ENCODE measurements at places on chromosomes 7 and 10.

DNA sequence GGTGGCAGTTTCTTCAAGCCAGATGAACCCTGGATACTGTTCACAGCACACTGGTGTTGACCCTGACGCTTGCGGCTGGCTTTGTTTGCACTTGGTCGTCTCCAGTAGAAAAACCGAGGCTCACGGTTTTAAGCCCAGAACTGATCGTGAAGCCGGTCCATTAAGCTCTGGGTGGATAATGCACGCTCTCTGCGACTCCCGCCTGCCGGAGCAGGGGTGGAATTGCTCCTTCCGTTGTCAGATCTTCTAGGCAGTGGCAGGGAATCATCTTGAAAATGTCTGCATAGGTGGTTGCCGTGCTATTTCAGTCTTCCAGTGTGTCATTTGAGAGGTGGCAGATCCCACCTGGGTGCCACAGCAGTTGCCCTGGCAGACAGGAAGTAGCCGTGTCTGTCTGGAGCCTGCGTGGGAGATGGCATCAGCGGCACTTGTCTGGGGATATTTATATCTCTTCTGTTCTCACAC is 35.9 kb upstream of the AP5Z1 start:
- no peak for DNase-seq

DNA sequence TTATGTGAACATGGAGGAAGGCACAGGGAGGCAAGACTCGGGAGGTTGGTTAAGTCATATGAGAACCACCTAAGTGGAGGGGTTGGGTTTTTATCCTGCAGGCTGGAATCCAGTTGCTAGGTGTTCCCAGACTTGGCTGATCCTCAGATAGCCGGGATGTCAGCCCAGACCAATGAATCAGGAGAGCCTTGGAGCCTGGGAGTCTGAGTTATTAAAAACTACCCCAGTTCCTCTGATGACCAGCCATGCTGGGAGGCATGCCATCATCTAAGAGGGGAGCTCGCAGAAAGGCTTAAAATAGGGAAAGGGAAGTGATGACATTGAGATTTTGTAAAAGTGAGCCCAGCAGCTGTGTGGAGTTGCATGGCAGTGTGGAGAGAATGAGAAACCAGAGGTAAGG is 238.1 kb downstream of the ZNF248 start:
- no peak for DNase-seq

DNA sequence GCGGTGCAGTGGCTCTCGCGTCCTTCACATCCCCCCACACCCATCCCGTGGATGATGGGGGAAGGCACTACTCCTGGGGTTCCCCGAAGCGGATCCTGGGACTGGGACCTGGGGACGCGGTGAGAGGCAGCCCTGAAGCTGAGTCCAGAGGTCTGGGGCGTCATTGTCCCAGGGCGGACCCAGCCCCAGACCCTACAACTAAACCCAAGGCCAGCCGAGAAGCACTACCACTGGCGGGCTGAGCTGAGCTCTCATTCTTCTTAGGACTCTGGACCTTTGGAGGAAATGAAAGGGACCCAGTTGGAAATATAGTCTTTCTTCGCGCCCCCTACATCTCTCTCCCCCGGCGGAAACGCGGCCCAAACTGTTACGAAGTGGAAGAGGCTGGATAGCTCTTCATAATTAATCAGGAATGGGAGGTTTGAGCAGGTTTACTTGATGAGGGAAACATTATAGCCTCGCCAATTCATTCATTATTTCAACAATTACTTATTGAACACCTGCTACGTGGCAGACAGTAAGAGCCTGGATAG is 389 bp upstream of the FBXL15 start:
- no peak for DNase-seq

DNA sequence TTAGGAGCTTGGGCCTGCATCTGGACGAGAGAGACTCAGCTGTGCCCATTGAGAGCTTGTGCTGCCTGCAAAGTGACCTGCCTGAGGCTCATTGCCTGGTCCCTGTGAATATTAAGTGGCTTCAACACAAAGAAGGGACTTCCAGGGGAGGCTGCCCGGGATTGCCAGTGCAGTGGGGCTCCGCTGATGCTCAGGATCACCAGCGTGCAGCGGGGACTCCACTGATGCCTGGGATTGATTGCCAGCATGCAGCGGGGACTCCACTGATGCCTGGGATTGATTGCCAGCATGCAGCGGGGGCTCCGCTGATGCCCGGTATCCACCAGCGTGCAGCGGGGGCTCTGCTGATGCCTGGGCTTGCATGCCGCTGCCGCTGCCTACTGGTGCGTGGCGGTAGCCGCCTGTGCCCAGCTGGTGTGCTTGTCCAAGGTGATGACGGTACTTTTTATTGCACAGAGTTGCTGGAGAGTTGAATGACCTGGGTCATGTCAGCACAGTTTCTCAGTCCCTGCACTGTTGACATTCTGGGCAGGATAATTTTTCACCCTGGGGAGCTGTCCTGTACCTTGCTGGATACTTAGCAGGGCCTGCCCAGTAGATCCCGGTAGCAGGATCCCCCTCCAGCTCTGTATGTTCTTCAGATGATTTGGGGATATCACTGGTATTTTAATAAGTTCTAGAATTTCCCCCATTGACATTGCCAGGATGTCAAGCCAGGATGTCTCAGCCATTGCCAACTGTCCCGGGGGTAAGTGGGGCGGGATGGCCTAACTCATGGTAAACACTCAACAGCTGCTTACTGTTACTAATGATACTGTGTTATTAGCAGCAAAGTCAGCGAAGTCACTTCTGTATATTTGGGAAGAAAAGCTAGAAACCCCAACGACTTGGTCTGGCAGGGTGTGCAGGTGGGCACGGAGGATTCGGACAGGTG is 13.0 kb downstream of the DOCK1 start:
- DNase-seq: no peak

DNA sequence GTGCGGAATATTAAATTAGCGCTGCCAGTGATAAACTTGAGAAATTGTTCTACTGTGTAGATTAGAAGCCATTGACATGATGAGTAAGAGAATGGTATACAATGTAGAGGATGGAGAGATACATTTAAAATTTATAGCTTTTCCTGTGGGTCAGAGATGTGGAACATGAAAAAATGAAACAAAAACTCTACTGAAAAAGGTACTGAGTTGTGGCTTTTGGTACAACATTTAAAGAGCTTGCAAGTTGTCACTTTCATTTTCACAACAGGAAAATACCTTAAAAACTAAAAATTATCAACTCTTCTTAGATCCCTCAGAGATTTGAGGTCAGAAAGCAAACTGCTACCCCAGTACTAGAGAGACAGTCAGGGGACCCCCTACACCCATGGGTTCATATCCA is 348.8 kb upstream of the CDC14C start:
- DNase-seq: no peak

GRCh38 chr10:7696545-7696944 is 6.6 kb upstream of the ITIH2 start:
- no peak for DNase-seq

DNA sequence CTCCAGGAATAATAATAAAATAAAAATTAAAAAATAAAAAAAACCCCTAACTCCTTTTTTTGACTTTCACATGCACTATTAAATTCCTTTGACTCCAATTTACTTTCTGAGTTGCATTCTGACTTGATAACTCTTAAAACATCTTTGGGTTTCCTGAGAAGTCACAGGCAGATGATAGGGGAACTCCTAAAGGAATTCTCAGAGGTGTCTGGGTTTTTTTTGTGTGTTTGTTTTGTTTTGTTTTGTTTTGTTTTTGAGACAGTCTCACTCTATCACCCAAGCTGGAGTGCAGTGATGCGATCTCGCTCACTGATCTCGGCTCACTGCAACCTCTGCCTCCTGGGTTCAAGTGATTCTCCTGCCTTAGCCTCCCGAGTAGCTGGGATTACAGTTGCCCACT is 52.7 kb upstream of the APBB1IP start:
- no peak for DNase-seq

DNA sequence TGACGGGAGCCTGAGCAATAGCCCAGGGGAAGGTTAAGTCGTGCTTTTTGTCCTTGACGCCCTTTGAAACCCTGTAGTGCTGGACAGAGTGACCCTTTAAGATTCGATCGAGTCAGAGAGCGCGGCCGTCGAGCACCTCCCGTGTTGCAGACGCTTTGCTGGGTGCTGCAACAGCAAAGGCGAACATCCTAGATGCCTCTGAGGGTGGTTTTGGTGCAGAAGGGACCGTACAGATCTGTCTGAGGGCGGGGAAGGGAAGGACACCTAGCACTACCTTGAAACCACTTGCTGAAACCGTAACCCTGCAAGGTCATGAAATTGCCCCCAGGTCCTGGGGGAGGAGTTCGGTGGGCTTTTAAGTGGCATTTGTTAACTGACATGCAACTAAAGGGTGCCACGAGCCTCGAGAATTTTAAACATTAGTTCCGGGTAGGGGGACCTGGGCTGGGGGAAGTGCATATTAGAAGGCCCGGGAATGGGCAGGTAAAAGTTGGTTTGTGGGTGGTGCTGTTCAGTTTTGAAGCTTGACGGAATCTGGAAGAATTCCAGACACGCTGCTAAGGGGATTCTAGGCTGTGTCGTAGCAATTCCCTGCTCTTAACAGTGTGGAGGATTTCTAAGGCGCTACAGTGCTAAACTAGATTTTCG is 786 bp downstream of the ATP5F1C start:
- no peak for DNase-seq

DNA sequence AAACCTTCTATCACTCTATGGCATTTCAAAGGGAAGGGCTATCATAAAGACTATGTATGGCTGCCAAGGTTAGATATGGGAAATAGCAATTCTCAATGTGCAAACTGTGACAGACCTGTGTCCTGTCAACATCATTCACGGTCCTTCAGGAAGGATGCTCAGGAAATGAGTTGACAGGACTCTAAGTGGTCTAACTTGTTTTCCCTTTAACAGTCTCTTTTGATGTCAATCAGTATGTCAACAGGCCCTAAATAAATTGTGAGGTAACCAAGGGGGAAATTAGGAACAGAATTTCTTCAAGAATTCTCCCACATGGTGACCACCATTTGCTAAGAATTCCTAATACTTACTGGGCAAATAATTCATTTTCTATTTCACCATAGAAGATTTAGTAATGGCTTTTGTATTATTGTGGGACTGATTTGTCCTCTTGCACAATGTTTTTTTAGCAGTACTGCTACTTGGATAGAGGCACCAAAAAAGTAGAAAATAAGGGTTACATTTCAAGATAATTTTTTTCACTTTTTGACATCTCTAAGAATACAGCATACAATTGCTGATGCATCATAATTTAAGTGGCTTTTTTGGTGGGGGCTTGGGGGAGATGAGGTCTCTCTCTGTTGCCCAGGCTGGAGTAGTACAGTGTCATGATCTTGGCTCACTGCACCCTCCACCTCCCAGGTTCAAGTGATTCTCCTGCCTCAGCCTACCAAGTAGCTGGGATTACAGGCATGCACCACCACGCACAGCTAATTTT is 275.8 kb downstream of the CACNA2D1 start:
- DNase-seq: no peak

DNA sequence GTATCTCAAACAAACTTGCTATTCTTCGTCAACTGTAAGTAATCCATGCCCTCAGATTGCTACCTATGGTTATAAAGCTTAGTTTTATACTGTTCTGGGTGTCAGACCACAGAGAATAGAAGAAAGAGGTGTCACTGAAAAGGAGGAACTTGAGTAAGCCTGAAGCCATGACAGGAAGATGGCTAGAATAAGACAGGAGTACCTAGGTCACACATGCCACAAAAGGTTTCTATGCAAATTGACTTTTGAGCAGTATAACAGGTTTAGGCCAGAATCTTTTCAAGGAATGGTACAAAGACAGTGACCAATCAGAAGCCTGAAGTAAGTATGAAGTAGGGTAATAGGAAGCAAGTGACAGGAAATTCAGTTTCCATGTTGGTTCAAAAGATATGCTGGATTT is 23.5 kb downstream of the FBXW4 start:
- DNase-seq: no peak

- no peak for DNase-seq
These were observed 14.7 kb downstream of the PPP2R2D start for GRCh38 chr10:131915484-131915883.

GRCh38 chr7:95601316-95601715 is 5.0 kb upstream of the PDK4 start:
- no peak for DNase-seq

DNA sequence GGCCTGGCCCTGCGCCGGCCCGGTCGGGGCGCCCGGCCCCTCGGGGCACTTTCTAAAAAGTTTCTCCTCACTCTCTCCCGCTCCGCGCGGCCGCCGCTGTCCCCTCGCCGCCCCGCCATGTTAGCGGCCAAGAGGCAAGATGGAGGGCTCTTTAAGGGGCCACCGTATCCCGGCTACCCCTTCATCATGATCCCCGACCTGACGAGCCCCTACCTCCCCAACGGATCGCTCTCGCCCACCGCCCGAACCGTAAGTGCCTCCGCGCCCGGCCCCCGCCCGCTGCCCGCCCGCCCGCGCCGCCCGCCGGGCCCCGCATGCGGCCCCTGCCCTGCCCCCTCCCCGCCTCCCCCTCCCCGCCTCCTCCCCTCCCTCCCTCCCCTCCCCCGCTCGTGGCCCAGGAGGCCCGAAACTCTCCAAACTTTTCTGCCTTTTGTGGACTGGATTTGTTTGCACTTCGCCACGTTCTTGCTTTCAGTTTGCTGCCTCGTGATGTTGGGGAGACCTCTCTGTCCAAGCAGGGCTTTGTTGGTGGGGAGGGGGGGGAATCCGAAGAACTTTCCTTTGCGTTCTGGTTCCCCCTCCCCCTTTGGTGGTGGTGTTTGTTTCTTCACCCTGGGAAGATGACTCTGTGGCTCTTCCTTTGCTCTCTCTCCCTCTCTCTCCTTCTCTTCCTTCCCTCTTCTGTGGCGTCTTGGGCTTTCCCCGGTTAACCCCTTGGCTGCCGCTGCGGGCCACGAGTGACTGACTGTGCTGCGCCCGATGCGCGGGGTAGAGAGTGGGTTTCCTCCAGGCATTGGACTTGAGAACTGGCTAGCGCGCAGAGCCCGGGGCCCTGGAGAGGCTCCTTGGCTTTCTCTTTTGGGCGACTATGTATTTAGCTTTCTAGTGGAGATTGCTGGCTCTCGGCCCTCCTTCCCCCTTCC is 1.6 kb downstream of the TCF7L2 start:
- DNase-seq: peak; percentile 37

DNA sequence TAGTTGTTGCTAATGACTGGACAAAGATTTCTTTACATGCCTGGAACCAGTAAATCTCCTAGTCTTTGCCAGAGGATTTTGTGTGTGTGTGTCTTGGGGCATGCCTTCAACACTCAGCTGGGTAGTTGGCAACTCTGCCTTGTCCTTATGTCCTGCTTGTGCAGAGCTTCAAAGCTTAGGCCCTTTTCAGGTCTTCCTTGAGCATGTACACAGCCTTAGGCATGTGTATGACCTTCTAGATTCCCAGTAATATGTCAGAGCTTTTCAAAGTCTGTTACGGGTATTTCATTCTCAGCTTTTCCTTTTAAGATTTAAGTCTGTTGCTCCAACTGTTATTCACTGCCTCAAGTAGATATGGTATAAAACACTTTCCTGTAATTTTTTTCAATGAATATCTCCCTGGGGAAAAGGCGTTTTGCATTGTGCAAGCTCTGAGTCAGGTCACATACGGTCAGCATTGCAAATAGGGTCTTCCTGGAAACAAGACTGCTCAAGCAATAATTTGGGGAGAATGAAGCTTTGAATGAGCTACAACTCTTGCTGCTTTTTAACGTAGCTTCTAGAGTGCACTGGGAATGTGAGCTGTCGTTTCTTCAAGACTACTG is 25.5 kb downstream of the SHOC2 start:
- no peak for DNase-seq
